T-helper 2 cell treated with Interferon-gamma antibody and Interleukin-4, amounts not matched to agents 5 μg/mL and 100 μg/mL, for 36 hours (primary cell): ENCODE measurements at places on chromosomes 11 and 22.

- H3K4me1 ChIP-seq: no peaks in the 10 kb centered on the region
- no peak overlapping the region for H3K27ac ChIP-seq
- no peak overlapping the region for H3K4me3 ChIP-seq
- H3K36me3 ChIP-seq: no peaks in the 10 kb centered on the region
These were observed 73.2 kb upstream of the BLID start for GRCh38 chr11:122189229-122189628.

DNA sequence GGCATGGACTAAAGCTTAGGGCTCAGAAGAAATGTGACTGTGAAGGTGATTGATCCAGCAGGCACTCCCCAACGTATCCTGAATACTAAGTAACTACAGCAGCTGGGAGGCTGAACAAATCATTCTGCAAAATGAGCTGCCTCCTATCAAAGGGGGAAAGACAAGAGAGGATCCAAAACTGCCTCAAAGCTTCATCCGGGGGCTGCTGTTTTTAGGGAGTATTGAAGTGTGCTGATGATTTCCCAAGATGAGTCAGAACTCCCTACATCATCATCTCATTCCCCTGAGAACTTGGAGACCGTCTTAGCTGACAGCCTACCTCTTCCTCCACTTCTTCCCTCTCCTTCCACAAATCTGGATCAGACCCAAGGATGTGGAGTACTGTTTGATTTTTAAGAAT lies 108.4 kb upstream of the GRAMD1B start:
- no peak overlapping the region for H3K4me3 ChIP-seq
- H3K27ac ChIP-seq: no peak overlapping the region
- DNase-seq: no peak
- H3K36me3 ChIP-seq: no peaks in the 10 kb centered on the region
- H3K4me1 ChIP-seq: no peaks in the 10 kb centered on the region
- H3K27me3 ChIP-seq: peaks cover 14% of the 10 kb centered on the region

DNA sequence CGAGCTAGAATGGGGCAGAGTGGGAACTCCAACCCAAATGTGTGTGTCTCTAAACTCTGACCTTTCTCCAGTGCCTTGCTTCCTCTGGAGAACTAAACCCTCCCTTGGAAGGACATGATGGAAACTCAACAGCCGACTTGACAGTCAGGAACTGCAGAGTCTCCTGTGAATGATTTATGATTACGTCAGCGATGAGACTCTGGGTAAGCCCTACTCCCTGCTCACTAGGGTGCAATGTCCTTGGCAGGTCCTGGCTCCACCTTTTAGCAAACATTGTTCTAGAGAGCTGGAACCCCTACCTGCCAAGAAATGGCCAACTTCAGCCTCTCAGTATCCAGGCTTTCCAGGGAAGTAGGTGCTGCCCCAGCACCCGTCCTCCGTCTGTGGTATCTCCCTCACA lies 96.1 kb upstream of the CD82 start:
- no peak overlapping the region for H3K4me3 ChIP-seq
- H3K27ac ChIP-seq: no peak overlapping the region
- peaks cover 2% of the 10 kb centered on the region for H3K27me3 ChIP-seq
- no peaks in the 10 kb centered on the region for H3K36me3 ChIP-seq
- no peak for DNase-seq

- no peaks in the 10 kb centered on the region for H3K36me3 ChIP-seq
- DNase-seq: no peak
- H3K27me3 ChIP-seq: no peaks in the 10 kb centered on the region
- no peak overlapping the region for H3K27ac ChIP-seq
- H3K4me1 ChIP-seq: no peaks in the 10 kb centered on the region
- no peak overlapping the region for H3K4me3 ChIP-seq
These were observed 171.7 kb downstream of the INSC start for GRCh38 chr11:15286465-15286864.

- no peak for DNase-seq
- no peak overlapping the region for H3K4me3 ChIP-seq
- H3K36me3 ChIP-seq: no peaks in the 10 kb centered on the region
- H3K4me1 ChIP-seq: no peaks in the 10 kb centered on the region
- peaks cover 15% of the 10 kb centered on the region for H3K27me3 ChIP-seq
These were observed 57.6 kb downstream of the APOL3 start for GRCh38 chr22:36102995-36103394.

- no peak for DNase-seq
- no peak overlapping the region for H3K27ac ChIP-seq
- H3K36me3 ChIP-seq: no peaks in the 10 kb centered on the region
- H3K27me3 ChIP-seq: peaks cover 27% of the 10 kb centered on the region
These were observed 82.9 kb downstream of the CCDC34 start for GRCh38 chr11:27280140-27280539.

- H3K4me3 ChIP-seq: peak overlapping the region; percentile 96
- H3K4me1 ChIP-seq: peaks cover 17% of the 10 kb centered on the region
- peak overlapping the region; percentile 98 for H3K27ac ChIP-seq
- H3K27me3 ChIP-seq: no peaks in the 10 kb centered on the region
These were observed 607 bp downstream of the DMC1 start for GRCh38 chr22:38569181-38569971.

DNA sequence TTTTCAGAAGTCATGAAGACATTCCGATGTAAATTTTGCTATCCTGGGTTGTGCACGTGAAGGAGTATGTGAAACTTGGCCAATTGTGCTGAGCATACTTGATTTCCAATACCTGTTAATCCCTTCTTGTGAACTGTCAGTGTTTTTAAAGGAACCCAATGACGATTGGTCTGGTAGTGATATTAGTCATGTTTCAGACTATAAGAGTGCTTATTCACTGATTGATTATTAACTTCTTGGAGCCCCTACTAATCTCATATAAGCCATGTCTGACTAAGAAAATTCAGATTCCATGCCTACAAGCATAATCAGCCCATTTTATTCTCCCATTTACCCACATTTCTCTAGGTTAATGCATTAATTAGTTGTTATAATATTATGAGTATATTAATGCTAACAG lies 330.8 kb upstream of the MTNR1B start:
- DNase-seq: no peak
- H3K27ac ChIP-seq: no peak overlapping the region
- no peaks in the 10 kb centered on the region for H3K4me1 ChIP-seq
- H3K36me3 ChIP-seq: no peaks in the 10 kb centered on the region

DNA sequence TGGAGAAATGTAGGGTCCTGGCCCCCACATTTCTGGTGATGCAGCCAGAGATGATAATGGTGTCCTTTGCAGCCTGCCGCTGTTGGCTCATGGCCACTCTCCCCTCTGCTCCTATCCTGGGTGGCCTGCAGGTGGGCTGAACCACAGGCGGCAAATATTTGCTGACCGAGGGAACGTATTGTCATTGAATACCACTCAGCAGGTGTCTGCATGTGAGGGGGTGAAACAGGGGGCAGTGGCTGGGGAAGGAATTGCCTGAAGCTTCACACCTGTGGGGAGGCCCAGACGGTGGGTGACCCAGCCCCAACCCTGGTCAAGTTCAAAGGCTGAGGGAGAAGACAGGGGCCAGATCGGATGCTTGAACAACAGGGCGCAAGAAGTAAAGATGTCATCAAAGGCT lies 73.3 kb upstream of the WNT11 start:
- H3K36me3 ChIP-seq: no peaks in the 10 kb centered on the region
- DNase-seq: no peak
- H3K27ac ChIP-seq: no peak overlapping the region
- no peaks in the 10 kb centered on the region for H3K27me3 ChIP-seq
- no peaks in the 10 kb centered on the region for H3K4me1 ChIP-seq
- H3K4me3 ChIP-seq: no peak overlapping the region

DNA sequence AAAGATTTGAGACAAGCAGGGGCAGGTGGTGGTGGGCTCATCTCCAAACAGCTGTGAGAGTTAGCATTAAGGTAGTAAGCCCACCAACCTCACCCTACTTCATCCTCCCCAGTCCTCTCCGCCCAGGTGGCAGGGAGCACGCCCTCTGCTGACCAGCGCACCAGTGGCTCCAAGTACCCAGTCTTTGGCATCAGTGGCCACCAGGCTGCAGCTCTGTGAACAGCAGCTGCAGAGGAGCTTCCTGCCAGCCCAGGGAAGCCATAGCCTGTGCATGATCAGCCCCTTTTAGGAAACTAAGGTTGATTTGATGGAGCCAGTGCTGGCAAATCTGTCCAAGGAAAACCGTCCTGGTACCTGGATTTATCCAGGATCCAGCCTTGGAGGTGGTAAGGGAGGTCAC lies 21.7 kb downstream of the CAVIN3 start:
- no peak overlapping the region for H3K4me3 ChIP-seq
- DNase-seq: peak; percentile 16
- no peaks in the 10 kb centered on the region for H3K4me1 ChIP-seq
- H3K27me3 ChIP-seq: peaks cover 13% of the 10 kb centered on the region

DNA sequence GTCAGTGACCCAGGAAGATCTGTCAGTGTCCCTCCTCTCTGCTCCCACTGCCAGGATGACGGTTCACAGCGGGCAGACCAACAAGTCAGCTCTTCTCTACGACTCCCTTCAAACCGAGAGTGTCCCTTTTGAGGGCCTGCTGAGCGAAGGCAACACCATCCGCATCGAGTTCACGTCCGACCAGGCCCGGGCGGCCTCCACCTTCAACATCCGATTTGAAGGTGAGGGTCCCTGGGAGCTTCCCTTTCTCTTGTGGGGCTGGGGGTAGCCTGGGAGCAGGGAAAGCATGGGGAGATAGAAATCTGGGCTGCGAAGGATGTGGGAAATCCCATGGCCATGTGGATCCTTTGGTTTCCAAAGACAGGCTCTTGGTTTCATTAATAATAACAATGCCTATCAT lies 118.4 kb upstream of the ASPHD2 start:
- no peaks in the 10 kb centered on the region for H3K4me1 ChIP-seq
- no peak overlapping the region for H3K27ac ChIP-seq
- H3K36me3 ChIP-seq: no peaks in the 10 kb centered on the region
- H3K27me3 ChIP-seq: peaks cover 3% of the 10 kb centered on the region
- no peak for DNase-seq

- H3K27me3 ChIP-seq: no peaks in the 10 kb centered on the region
- H3K27ac ChIP-seq: no peak overlapping the region
- DNase-seq: no peak
- H3K36me3 ChIP-seq: no peaks in the 10 kb centered on the region
- no peak overlapping the region for H3K4me3 ChIP-seq
These were observed 75.8 kb downstream of the MORC2 start for GRCh38 chr22:30892731-30893221.
